ENCODE measurements at places on chromosomes 7 and 10.

GRCh38 chr7:142603870-142604448 is 145.3 kb upstream of the PRSS1 start:
- DNase-seq, result peak; percentile 41

- no peak for DNase-seq
Observed at GRCh38 chr7:51368334-51368733, 51.7 kb upstream of the COBL start.

GRCh38 chr10:60352105-60352504 is 37.6 kb downstream of the ANK3 start:
- DNase-seq, result no peak

DNA sequence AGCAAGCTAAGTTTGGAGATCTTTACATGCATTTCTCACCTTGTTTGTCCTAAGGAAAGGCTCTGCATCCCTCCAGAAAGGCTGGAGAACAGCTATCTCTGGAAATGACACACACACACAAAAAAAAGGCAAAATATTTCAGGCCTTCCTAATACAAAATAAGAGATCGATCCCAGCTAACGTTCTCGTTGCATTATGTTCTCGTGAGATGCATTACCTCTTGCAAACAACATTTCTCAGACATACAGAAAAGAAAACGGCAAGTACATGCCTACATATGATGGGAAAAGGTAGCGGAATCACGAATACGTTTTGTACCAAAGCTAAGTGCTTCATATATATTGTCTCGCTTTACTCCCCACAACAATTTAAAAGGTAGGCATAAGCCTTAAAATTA is 488 bp downstream of the MTERF1 start:
- DNase-seq, result no peak

DNA sequence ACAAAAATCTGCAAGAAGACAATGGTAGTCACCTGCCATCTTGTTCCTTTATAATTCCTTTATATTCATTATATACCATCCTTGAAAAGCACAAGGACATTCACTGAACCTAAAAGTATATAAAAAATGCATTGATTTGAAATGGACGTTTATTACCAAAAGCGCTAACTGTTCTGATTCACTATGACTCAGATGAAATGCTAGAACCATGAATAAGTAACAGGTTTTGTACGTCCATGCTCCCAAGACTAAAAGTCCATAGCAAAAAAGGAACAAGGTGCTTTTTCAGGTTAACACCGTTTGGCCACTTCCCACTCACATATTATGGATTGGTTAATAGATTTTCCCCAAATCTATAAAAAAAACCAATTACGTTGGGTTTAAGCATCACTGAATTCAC is 109.4 kb downstream of the PPP1R17 start:
- no peak for DNase-seq

GRCh38 chr10:75431180-75432111 is at the start of gene LRMDA:
TSS of gene LRMDA (plus strand) at chr10:75431624.
- DNase-seq, result no peak

DNA sequence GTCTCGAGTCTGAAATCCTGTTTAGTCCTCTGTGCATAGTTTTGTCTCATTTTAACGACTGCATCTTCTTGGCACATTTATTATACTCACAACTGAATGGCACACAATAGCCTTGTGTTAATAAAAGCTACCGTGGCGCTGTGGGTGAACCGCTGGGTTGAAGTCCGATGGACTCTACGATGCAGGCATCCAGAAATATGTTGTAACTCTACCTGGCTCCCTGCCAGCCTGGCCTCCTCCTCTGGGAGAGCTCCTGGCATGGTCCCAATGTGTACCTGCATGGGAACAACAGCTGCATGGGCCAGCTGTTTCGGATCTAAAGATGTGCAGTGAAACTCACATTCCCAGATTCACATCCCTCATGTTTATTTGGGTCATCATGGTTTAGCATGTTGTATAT is 3.7 kb upstream of the DPYSL4 start:
- no peak for DNase-seq

- no peak for DNase-seq
Observed at GRCh38 chr7:33807779-33808482, 97.4 kb upstream of the BMPER start.

DNA sequence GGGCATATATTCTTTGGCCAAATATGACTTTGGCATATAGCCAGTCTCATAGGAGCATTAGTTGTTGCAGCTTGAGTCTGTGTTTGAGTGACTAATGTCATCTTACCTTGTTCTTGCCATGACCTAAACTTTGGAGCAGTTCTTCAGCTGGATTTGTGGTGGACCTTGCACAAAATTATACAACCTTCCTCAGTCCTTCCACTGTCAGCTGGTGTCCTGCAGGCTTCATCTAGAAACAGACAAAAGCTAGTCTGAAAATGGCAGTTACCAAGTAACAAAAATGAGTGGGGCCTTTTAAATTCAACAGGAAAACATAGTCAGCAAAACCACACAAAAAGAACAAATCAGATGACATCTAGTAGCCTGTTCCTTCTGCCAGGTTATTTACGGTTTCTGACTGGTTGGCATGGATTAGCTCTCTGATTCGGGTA is 59.5 kb upstream of the HECTD2 start:
- DNase-seq, result no peak

DNA sequence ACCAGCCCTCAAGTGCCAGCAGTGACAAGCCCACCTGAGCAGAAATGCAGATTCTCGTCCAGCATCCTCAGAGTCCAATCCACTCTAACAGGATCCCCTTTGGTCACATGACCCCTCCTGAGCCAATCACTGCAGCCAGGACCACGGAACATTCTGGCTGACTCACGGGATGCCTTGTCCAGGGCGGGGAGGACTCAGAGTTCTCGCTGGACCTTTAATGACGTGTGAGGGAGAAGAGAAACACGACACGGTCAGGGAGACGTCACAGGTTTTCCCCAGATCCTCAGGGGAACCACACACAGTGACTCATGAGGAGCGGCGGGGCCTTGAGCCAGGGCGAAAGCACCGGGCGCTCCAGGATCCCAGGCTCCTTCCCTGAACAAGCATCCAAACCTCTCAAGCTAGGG is 155.7 kb downstream of the PTPRN2 start:
- DNase-seq, result no peak

DNA sequence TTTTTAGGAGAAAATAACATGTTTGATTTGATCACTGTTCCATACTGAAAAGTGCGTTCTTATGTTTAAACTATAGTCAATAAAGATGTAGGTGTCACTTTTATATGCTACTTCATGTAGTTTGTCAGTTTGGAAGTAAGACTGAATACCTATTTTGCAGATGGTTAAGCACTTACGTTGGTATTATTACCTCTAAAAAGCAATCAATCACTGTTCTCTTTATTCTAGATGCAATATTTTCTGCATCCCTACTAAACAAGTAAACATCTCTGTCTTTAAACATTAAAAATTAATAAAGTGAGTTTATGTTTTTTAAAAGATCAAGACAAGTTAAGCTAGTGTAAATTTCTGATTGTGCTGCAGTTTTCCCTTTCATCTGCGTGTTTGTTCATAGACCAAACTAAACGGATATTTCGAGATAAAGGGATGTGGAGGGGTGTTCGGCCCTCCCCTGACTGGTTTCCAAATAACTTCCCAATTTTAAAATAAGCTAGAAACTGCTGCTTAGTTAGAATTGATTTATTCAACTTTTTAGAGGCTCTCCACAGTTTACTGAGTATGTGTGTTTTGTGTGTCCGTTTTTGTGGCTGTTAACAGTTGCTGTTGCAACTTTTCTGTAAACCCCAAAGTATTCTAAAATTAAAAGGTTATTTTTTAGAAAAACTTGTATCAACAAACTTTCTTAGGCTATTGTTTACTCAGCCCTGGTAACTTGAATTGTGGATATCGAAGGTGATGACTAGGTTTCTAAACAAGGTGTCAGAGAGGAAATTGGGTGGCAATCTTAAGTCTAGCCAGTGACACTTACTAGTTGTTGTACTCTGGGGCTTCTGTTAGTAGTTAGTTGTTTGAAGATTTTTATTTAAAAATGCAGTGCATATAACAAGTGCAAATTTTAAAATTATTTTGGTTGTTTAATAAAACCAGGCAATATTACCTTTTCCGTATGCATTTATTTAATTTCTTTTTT is 974 bp downstream of the KIF11 start:
- no peak for DNase-seq

DNA sequence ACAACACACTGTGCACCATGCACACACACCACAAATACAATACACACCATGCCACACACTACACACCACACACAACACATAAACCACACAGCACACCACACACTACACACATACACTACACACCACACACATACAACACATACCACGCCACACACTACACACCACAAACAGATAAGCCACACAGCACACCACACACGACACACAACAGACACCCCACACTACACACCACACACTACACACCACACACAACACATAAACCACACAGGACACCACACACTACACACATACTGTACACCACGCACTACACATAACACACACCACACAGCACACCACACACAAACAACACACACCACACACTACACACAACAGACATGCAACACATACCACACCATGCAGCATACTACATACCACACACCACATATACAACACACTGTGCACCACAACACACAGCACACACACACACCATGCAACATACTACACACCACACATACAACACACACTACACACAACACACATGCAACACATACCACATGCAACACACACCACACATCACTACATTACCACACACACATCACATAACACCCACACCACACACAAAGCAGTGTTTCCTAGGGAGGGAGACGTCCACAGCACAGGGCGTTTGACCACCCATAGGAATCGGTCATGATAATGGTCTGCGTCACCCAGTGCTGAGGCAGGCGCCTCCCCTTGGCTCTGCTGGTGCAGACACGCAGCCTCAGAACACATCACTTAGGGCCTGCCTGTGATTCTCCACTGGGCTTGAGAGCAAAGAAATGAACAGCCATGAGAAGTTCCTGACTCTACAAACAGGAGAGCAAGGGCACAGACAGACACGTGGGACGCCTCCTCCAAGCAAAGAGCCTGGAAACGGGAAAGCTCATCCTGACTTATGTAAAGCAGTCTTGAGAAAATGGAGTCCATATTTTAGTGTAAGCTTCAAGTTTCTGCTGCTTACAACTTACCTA is 458.3 kb downstream of the PTPRN2 start:
- no peak for DNase-seq

DNA sequence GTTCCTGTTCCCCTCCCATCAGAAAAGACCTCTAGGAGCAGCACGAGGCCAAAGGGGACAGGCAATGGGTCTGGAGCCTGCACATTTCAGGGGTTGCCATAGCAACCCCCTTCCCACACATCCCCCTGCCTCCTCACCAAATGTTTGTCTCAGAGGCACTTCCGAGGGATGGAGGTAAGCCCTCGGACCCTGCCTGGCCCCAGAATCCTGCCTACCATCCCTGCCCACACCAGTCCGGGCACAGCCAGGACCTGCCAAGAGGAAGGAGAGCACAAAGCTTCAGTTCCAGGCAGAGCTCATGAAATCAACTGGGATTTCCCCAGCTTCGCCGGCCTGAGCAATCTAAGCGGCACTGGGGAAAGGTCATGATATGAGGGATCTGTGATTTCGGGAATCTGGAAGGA is 175.0 kb upstream of the PLXNA4 start:
- no peak for DNase-seq

DNA sequence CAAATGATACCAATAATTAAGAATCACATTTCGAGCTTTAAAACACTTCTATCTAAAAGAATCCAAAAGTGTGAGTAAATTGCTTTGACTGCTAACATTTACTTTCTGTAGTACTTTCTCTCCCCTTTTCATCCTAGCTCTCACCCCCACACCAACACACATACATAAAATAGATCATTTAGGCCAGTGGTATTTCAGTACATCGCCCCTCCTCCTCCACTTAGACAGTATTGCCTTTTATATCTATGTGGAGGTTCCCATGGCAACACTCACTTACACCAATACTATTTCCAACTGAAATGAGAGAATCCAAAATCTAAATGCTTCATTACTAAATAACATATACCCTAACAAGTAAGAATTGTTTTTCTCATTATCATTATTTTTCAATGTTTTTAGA is 58.9 kb downstream of the HIBADH start:
- DNase-seq, result no peak

- no peak for DNase-seq
Observed at GRCh38 chr10:131027256-131027655, 284.3 kb downstream of the TCERG1L start.

- DNase-seq, result peak; percentile 13
Observed at GRCh38 chr10:1155791-1156615, 99.8 kb downstream of the WDR37 start.

DNA sequence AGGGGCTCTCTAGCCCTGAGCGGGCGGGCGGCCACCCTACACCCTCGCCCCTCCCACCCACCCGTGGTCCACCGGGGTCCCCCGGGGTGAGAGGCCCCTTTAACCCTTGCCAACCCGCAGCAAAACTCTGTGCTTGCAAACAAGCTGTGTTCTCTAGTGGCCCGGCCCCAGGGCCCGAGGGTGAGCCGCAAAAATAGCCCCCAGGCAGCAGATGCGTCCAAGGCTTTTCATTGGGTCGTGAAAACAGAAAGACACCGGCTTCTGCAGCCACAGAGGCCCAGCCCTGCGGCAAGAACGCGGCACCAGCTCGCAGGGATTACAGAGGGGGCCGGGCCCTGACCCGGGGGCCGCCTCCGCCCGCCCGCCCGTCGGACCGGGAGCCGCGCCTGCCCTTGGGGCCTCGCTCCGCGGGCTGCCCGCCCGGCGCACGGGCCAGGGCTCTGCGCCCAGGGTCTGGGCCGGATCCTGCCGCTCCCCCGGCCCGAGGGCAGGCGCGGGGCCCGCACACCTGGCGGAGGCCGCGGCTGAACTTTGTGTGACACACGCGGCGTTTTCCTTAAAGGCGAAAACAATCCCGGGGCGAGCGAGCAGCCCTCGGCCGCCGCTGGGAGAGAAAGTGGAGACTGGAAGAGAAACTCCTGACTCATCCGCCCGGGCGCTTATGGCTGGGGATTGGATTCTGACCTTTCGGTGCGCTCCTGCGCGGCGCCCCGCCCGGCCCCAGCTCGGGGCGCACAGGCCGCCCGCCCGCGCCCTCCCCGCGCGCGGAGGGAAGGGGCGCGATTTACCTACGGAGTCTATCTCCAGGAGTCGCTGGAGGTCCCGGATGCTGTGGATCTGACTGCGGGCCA is 2.8 kb downstream of the PDGFA start:
- peak; percentile 46 for DNase-seq

- no peak for DNase-seq
Observed at GRCh38 chr7:84975586-84976185, 211.2 kb downstream of the SEMA3D start.

GRCh38 chr7:42611961-42612360 is 299.9 kb downstream of the C7orf25 start:
- no peak for DNase-seq

GRCh38 chr7:140604760-140605159 is 35.9 kb downstream of the DENND2A start:
- DNase-seq, result no peak

DNA sequence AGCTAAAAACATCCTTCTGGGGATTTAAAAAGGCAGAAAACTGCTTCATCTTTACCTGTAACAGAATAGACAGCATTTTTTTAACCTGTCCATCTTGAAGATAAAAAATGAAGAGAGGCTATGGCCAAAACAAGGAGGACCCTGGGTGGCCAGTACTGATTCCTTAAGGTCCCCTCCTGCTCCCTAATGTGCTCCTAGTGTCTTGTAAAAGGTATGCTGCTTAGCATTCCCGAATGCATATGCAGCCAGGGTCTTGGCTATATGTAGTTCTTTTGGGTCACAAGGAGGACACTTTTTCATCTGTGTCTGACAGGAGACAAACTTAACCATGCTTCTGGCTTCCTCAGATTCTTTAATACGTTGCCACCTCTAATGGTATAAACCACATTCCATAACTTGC is 93.9 kb upstream of the SLC13A1 start:
- DNase-seq, result no peak

- no peak for DNase-seq
Observed at GRCh38 chr7:42125321-42125720, 111.7 kb downstream of the GLI3 start.

- no peak for DNase-seq
Observed at GRCh38 chr7:118059209-118059608, 124.8 kb upstream of the LSM8 start.

All from activated CD4-positive, CD25-positive, alpha-beta regulatory T cell treated with anti-CD3 and anti-CD28 coated beads, Interleukin-2, amount 50 U/mL, for 72 hours (primary cell).